ENCODE measurements at places on chromosomes 16 and 17. TPM values are rescaled to one million over a fixed set of nuclear protein-coding genes. Genes with fewer than 3 reads are reported as not detected.

Gene SLC6A4
- 0.02 TPM for polyA plus RNA-seq

Gene MYH3
- polyA plus RNA-seq, result 0.66 TPM

Gene SLC22A31
- polyA plus RNA-seq, result not detected

DNA sequence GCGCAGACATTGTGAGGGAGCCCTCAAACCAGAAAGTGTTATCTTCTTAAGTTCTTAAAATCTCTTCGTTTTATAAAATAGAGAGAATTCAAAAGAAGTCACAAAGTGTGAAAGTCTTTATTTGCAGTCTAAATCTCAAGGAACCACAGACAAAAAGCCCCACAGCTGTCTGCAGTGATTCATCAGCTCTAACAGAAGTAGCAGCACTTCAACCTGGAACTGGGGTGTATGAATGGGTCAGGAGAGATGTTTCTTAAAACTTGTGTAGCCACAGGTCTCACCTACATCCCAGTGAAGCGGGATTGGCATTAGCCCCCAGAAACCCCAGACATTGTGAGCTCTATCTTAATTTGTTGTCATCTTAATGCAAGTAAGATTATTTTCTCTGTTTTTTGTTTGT lies 61.1 kb downstream of the CDYL2 start:
- no peak for DNase-seq

GRCh38 chr16:62602790-62603189 lies 566.6 kb upstream of the CDH8 start:
- no peak for DNase-seq

- no peak for DNase-seq
These were observed 194.1 kb upstream of the GSE1 start for GRCh38 chr16:85418978-85419491.

- no peak for DNase-seq
These were observed 6.6 kb downstream of the COX6A2 start for GRCh38 chr16:31421587-31421986.

DNA sequence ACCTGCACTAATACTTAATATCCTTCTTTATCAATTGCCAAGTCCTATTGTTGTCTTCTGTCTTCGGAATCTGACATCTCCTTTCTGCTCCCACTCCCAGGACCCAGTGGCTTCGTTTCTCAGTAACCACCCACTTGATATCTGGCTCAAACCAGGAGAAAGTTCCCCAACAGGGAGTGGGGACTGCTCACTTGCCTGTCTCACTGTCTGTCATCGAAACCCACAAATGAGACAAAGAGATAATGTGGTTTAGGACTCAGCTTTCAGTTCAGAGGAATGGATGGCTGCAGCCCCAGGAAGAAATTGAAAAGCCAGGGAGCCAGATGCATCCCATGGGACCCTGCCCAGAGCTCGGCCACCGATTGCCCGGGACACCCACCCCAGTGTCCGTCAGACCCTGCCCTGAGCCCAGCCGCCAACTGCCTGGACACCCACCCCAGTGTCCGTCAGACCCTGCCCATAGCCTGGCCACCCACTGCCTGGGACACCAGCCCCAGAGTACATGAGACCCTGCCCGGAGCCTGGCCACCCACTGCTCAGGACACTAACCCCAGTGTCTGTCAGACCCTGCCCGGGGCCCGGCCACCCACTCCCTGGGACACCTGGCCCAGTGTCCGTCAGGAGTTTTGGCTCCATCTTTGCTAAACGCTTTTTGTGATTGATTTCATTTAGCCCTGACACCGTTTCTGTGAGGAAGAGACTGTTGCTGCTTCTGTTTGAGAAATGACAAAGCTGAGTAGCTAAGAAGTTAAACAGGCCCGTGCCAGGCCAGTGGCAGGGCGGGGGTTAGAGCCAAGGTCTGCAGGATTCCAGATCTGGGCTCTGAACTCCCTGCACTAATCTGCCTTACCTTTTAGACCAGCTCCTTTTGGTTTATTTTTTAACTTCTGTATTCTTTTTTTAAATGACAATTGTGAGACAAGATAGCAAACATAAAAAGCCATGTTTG lies 251.4 kb downstream of the PHKB start:
- no peak for DNase-seq

DNA sequence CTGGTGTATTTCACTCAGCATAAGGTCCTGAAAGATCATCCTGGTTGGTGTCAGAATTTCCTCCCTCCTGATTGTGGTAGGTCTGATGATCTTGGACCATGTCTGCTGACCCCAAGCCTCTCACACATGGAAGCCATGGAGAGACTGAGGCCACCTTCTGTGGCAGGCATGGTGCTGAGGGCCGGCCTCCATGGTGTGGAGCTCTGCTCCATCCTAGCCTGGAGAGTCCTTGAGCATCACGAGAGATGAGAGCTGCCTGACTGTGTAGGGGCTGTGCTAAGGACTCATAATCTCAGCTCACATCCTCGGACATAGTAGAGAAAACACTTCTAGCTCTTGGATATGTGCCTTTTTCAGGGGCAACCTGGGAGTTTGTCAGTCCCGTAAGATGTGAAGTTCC lies 40.6 kb downstream of the MPRIP start:
- no peak for DNase-seq

Gene MYH2
- polyA plus RNA-seq, result not detected

GRCh38 chr16:85987750-85988078 lies 88.8 kb downstream of the IRF8 start:
- DNase-seq, result no peak

Gene MARVELD3
- polyA plus RNA-seq, result not detected

GRCh38 chr16:81443688-81444447 lies 740 bp upstream of the CMIP start:
- DNase-seq, result no peak

- DNase-seq, result no peak
These were observed 5.7 kb upstream of the CEP131 start for GRCh38 chr17:81228420-81228819.

Gene SLFN14
- not detected for polyA plus RNA-seq

- DNase-seq, result peak; percentile 87
These were observed 9.3 kb upstream of the TNFRSF17 start for GRCh38 chr16:11955713-11956123.

Gene GNG13
- polyA plus RNA-seq, result not detected

GRCh38 chr17:19398301-19399181 lies 11.6 kb upstream of the MFAP4 start:
- DNase-seq, result no peak

- DNase-seq, result no peak
These were observed 3.9 kb downstream of the KRT27 start for GRCh38 chr17:40778461-40778860.

DNA sequence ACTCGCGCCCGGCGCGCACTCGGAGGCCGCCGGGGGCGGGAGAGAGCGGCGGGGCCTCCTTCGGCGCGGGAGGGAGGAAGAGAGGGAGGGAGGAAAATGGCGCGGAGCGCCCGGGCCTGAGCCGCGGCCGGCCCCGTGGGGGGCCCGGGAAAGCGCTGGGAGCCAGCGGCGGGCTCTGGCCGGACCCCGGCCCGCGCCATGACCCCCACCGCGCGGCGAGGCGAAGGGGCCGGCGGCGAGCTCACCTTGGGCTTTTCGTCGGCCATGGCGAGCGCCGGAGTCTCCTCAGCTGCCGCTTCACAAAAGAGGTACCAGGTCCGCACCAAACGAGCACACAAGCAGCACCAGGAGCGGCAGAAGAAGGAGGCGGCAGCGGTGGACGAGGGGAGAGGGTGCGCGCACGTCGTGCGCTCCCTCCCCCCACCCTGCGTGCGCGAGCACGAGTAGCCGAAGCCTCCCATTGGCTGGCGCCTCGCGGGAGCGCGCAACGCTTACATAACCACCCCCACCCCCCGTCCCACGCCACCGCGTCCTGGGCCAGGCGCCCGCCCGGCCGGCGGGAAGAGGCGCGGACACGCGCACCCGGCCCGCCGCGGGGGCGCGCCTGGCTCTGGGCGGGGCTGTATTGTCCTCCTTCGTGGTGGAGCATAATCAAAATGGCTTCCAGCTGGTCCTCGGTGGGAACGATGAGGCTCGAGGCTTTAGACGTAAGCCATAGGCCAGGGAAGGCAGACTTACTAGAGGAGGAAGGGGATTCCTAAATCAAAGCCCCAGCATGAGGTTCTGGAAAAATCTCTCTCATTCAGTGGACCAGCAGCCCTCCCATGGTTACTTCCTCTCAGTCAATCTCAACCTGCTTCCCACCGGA lies at the start of gene SUMO2:
Gene SUMO2 (minus strand): TSS at position 391 of the 868 bp plus-strand sequence. CDS start 125 bp downstream, at position 266.
- peak; percentile 89 for DNase-seq

DNA sequence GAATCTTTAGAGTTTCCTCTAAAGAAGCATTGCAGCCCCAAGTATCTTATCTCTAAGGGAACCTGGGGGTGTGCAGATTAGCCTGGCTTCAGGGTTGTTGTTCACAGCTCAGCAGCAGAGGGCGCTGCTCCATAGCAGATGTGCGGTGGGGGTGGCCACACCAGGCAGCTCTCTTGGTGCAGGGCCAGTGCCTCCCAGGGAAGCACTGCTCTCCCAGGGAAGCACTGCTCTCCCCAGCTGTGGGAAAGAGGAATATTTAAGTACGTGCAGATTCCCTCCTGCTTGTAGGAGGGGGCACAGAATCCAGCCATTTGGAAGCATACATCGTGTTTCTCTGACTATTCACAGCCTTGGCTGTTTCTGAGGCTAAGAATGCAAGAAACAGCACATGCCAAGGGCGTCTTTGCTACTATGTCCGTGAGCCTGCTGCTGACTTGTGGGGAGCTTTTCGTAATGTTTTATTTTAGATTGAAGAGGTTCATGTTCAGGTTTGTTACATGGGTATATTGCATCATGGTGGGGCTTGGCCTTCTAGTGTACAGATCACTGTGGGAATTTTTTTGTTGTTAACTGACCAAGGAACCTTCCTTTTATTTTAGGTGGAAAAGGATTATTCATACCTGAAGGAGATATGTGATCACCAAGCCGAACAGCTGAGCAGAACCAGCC lies 217.8 kb downstream of the SPECC1 start:
- peak; percentile 68 for DNase-seq

Gene ZNF747
- polyA plus RNA-seq, result 5.0 TPM

DNA sequence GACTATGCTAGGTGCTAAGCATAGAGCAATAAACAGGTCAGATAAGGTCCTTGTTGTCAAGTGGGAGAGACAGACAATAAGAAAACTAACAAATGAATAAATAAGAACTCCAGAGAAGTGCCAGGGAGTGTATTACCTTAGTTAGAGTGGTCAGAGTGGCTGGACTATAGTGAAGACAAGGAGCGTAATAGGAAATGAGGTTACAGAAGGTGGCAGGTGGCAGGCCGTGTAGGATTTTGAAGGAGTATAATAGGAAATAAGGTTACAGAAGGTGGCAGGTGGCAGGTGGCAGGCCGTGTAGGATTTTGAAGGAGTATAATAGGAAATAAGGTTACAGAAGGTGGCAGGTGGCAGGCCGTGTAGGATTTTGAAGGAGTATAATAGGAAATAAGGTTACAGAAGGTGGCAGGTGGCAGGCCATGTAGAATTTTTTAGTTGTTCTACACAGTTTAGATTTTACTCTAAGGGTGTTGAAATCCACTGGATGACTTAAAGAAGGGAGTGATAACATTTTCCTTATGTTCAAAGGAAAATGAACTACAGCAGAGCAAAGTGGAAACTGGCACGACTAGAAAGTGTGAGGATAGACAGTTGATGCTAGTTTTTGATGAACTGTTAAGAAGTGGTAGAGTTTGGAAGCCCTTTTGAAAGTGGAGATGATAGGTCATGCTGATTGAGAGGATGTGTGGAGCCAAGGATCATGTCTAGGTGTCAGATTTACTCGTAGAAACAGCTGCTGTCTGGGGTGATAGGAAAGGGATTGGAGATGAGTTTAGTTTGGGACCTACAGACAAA lies 3.6 kb upstream of the KRTAP3-1 start:
- no peak for DNase-seq

GRCh38 chr16:7270823-7271222 lies 61.8 kb upstream of the RBFOX1 start:
- DNase-seq, result no peak

Gene TEX14
- 0.02 TPM for polyA plus RNA-seq

- peak; percentile 50 for DNase-seq
These were observed 7.3 kb downstream of the ARHGAP27 start for GRCh38 chr17:45425125-45425983.

GRCh38 chr17:78976907-78977680 lies 2.6 kb downstream of the LGALS3BP start:
- no peak for DNase-seq

DNA sequence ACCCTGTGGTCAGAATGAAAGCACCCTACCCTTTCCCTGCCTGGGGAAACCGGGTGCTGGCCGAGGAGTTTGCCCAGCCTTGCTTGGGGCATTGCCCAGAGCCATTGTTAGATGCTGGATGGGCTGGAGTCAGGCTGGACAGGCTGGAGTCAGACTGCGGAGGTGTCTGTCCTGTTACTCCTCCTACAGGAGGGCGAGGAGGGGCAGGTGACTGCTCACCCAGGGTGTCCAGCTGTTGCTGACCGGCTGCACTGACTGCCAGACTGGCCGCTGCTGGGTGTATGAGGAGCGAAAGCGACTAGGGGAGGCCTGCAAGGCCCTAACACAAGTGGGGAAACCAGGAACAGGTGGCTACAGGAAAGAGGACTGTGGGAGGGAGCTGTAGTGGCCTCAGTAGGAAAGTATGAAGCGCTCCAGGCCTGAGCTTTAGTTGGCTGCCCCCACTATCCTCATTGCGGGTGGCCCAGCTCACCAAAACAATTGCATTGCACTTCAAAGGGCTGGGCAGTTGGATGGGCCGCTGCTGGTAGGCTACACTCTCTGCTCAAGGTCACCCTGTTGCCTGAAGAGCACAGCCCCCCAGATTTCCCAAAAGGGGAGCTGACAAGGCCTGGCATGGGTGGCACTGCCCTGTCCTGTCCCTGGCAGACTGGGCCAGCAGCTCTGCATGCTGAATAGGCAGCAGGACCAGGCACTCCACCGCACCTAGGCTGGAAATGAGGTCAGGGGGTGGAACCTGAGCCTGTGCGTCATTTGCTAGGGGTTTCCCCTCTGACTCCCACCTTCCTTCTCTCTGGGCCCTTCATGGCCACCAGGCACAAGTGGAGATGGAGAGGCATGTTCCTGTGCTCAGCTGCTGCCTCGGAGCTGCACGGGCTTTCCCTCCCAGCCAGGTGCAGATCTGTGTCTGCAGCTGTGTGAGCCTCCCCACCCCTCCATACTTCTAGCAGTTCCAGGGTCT lies 18.4 kb downstream of the LDHD start:
- no peak for DNase-seq

DNA sequence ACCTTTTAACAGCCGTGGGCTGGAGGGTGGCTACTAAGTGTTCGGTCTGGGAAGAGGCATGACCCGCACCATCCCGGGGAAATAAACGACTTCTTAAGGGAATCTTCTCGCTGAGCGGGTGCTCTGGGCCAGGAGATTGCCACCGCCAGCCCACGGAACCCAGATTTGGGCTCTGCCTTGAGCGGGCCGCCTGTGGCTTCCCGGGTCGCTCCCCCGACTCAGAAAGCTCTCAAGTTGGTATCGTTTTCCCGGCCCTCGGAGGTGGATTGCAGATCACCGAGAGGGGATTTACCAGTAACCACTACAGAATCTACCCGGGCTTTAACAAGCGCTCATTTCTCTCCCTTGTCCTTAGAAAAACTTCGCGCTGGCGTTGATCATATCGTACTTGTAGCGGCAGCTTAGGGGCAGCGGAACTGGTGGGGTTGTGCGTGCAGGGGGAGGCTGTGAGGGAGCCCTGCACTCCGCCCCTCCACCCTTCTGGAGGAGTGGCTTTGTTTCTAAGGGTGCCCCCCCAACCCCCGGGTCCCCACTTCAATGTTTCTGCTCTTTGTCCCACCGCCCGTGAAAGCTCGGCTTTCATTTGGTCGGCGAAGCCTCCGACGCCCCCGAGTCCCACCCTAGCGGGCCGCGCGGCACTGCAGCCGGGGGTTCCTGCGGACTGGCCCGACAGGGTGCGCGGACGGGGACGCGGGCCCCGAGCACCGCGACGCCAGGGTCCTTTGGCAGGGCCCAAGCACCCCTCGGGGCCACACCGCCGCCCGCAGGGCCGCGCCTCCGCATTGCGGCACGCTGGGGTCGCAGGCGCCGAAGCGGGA lies 3.6 kb upstream of the CBX4 start:
- no peak for DNase-seq

- DNase-seq, result no peak
These were observed 16.5 kb downstream of the CDIP1 start for GRCh38 chr16:4522051-4522581.

Gene FOXN1
- not detected for polyA plus RNA-seq

Measured in AG04450 (cell line).